Prostate gland (tissue), 2 donors: ENCODE measurements at places on chromosomes 2 and 18.

DNA sequence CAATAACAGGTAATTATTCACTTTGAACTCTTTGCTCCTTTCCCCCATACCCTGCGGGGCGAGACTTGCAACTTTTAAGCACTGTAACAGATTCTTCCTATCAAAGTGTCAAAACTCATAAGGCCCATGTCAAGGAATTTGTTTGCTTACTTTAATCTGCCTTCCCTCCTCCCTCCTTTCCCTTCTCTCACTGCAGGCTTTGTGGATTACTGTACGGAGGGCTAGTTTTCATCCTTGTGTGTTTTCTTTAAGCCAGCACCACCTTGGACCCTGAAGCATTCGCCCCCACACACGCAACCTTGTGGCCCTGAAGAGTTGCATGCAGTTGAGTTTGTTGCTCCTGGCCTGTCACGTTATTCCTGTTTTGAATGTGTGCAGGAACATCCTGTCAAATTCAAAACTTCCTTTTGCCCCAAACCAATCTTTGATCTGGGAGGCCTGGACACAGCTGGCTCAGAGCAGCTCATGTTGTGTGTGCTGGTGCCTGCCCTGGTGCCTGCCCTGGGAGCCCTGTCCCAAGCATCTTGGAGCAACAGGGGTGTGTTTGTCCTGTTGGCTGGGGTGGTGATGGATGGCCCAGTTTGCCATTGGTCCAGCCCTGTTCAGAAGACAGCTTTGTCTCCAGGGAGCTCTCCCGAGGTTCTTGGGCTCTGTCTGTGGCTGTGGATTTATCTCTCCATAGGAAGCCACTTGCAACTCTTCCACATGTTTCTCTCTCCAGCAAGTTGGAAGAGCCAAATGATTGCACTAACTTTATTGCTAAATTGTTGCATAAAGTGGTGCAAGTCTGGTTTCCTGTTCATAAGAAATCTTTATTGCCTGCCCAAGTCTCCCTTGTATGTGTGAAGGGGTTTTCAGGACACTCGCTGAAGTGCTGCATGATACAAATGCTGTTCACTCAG is 199.6 kb downstream of the VAPA start:
- H3K27ac ChIP-seq, result no peak overlapping the region
- H3K36me3 ChIP-seq, result no peaks in the 10 kb centered on the region
- no peak for DNase-seq
- H3K4me3 ChIP-seq, result no peak overlapping the region
- H3K27me3 ChIP-seq, result no peaks in the 10 kb centered on the region

- peak within 1 kb of the TSS; percentile 42 for H3K27ac ChIP-seq
- H3K27me3 ChIP-seq, result no peaks in the 10 kb centered on the region
- H3K4me1 ChIP-seq, result no peaks in the 10 kb centered on the region
- peak; percentile 50 for DNase-seq
- H3K4me3 ChIP-seq, result peak within 1 kb of the TSS; percentile 61
Measured at GRCh38 chr2:164620873-164621763, at the start of gene GRB14. Gene GRB14, minus strand, starts transcription at chr2:164621482. Its CDS starts 173 bp downstream, at chr2:164621309.

GRCh38 chr2:200026332-200027230 is 71.2 kb downstream of the MAIP1 start:
- H3K36me3 ChIP-seq, result no peaks in the 10 kb centered on the region
- H3K4me3 ChIP-seq, result no peak overlapping the region
- H3K4me1 ChIP-seq, result no peaks in the 10 kb centered on the region
- no peak for DNase-seq
- H3K27ac ChIP-seq, result no peak overlapping the region

DNA sequence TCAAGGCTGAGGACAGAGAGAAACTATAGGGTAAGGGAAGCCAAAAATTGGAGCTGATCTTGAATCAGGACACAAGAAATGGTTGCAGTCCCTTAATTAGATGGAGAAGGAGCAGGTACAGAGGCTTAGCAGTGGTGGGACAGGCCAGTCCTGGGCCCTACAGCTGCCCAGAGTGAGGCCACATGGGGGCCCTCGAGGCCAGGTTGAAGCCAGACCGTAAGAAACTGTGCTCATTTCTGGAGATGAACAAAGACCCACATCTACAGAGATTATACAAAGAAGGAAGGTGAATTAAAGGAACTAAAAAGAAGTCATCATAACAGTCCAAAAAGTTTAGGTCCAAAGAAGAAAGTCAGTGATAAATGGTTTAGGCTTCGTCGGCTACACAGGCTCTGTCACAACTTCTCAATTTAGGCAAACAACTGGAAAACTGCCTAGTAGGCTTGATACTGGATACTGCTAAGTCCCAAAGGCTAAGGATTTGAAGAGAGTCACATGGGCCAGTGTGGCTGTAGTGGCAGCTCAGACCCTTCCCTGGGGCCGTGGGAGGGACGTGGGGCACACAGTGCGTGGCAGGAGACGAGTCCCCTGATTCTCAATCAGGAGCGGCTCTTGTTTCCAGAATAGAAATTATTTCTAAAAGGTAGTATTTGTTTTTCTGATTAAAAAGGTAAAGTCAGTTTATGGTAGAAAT is 50.4 kb upstream of the CNGA3 start:
- no peak overlapping the region for H3K4me3 ChIP-seq
- H3K27ac ChIP-seq, result no peak overlapping the region
- H3K36me3 ChIP-seq, result no peaks in the 10 kb centered on the region
- no peaks in the 10 kb centered on the region for H3K27me3 ChIP-seq
- DNase-seq, result no peak

DNA sequence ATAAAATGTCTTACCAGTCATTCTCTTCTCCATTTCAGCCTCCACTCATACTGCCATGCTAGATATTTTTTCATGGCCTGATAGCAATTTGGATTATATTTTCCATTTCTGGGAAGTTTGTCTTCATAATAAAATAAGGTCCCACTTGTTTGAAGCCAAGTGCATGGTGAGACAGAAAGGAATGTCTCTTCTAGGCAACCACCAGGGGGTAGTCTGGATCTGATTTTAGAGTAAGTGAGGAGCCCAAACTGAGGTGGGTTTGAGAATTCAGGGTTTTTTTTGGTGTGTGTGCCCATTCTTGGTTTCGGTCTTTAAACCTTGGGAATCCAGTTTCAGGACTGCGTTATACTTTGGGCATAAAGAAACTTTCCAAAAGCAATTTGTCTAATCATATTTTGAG is 315.5 kb downstream of the RPRM start:
- DNase-seq, result peak; percentile 9
- no peaks in the 10 kb centered on the region for H3K4me1 ChIP-seq
- H3K4me3 ChIP-seq, result no peak overlapping the region

GRCh38 chr2:223932816-223933800 is 12.0 kb downstream of the WDFY1 start:
- DNase-seq, result no peak
- no peak overlapping the region for H3K27ac ChIP-seq
- peaks cover 4% of the 10 kb centered on the region for H3K4me1 ChIP-seq
- H3K36me3 ChIP-seq, result no peaks in the 10 kb centered on the region
- no peaks in the 10 kb centered on the region for H3K27me3 ChIP-seq

GRCh38 chr2:200428961-200429665 is 80.8 kb downstream of the KCTD18 start:
- no peaks in the 10 kb centered on the region for H3K36me3 ChIP-seq
- H3K4me1 ChIP-seq, result no peaks in the 10 kb centered on the region
- no peak overlapping the region for H3K4me3 ChIP-seq
- DNase-seq, result no peak
- no peak overlapping the region for H3K27ac ChIP-seq
- no peaks in the 10 kb centered on the region for H3K27me3 ChIP-seq
